NCI-H2107 (cell line): ENCODE measurements at places on chromosomes 7 and 10.

DNA sequence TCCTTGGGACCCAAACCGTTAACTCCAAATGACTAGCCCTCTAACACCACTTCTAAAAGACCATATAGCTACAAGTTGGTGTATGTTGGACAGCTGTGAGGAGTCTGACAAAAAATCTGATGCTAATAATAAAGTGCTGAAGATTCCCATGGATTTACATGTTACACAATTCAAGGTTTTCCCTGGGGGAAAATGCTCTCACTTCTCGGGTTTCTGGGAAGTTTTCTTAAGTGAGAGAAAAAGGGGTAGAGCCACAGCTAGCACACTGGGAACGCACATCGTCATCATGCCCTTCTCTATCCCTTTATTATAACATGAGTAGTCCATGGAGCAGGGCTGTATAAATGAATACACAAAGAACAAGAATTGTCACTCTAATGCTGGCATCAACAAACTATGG, 162.1 kb downstream of the CHCHD3 start:
- no peak for DNase-seq

GRCh38 chr10:125087191-125087896, 73.0 kb downstream of the CTBP2 start:
- DNase-seq: no peak

GRCh38 chr10:95201736-95202135, 7.7 kb downstream of the ACSM6 start:
- no peak for DNase-seq

GRCh38 chr10:1123198-1123597, 67.0 kb downstream of the WDR37 start:
- no peak for DNase-seq

- DNase-seq: no peak
Measured at GRCh38 chr10:124605001-124605370, 139.2 kb downstream of the FAM53B start.

DNA sequence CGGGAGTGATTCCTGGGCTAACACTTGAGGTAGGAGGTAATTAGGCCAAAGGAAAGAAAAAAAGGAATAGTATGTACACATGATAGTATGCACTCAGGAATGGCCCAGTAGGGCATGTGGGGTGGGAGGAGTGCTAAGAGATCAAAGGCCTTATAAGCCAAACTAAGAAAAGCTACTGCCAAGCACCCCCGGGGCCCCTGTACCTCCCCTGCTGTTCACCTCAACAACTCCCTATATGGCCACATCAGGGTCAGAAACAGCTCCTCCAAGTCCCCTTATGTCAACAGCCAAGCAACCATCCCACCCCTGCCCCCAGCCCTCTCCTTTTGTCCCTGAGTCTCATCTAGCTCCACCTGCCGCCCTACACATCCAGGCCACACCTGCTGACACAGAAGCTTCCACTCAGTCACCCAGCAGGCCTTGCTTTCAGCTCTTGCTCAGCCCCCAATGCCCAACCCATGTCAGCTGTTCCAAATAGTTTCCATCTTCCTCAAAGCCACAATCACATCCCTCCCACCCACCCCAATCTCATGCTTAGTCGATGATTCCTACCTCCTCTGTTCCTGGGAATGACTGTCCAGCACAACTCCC, 80.2 kb downstream of the SORBS1 start:
- DNase-seq: no peak

- no peak for DNase-seq
Measured at GRCh38 chr10:116324227-116324950, at the start of gene CCDC172. CCDC172 (plus strand) TSS chr10:116324448; CDS start chr10:116325012, 564 bp downstream.

- DNase-seq: no peak
Measured at GRCh38 chr10:118904286-118904685, 125.2 kb upstream of the NANOS1 start.

- no peak for DNase-seq
Measured at GRCh38 chr10:120415709-120416330, 41.2 kb upstream of the PLPP4 start.

- DNase-seq: no peak
Measured at GRCh38 chr10:78672918-78673317, 395.8 kb upstream of the ZMIZ1 start.

GRCh38 chr10:36946598-36946997, 178.8 kb upstream of the ANKRD30A start:
- no peak for DNase-seq
